ENCODE measurements at places on chromosomes 11 and 22.

DNA sequence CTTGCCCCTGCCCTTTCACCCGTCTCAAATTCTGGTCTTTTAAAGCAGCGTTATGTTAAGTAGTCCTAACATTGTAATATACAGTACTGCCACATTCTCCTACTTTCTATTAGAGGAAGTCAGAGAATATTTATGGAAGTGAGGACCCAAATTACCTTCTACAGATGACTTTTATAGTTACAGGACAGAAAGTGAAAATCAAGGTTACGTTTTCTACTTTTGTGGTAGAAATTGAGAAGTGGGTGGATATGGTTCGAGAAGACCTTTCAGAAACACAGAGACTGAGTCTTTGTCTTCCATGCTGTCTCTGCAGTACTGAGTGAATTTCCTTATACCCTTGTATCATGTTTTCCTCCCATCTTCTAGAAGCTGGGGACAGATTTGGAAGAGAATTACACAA is 17.1 kb downstream of the SC5D start:
- no peak for DNase-seq

DNA sequence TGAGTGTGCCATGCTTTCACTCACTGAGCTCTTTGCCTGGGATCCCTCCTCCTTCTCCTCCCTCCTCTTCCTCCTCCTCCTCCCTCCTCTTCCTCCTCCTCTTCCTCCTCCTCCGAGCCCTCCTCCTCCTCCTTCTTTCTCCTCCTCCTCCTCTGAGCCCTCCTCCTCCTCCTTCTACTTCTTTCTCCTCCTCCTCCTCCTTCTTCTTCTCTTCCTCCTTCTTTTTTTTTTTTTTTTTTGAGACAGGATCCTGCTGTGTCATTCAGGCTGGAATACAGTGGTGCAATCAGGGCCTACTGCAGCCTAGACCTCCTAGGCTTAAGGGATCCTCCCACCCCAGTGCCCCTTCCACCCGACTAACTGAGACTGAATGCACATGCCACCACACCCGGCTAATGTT is 62.3 kb downstream of the DEUP1 start:
- DNase-seq = no peak

DNA sequence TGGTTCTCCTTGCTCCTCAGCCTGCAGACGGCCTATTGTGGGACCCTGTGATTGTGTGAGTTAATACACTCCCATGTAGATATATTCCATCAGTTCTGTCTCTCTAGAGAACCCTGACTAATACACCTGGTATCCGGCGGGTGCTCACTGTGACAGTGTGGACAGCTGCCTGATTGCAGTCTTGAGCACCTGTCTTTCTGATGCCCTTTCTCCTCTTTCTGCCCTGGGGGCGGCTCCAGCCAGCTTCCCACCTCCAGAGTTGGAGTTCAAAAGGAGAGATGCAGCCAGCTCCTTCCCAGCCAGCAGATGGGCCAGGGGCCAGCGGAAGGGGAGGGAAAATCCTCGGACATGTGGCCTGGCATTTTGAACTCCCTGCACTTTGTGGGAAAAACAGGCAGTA is 15.0 kb downstream of the SMIM38 start:
- no peak for DNase-seq

- no peak for DNase-seq
Observed at GRCh38 chr11:133072378-133072777, 459.9 kb downstream of the OPCML start.

DNA sequence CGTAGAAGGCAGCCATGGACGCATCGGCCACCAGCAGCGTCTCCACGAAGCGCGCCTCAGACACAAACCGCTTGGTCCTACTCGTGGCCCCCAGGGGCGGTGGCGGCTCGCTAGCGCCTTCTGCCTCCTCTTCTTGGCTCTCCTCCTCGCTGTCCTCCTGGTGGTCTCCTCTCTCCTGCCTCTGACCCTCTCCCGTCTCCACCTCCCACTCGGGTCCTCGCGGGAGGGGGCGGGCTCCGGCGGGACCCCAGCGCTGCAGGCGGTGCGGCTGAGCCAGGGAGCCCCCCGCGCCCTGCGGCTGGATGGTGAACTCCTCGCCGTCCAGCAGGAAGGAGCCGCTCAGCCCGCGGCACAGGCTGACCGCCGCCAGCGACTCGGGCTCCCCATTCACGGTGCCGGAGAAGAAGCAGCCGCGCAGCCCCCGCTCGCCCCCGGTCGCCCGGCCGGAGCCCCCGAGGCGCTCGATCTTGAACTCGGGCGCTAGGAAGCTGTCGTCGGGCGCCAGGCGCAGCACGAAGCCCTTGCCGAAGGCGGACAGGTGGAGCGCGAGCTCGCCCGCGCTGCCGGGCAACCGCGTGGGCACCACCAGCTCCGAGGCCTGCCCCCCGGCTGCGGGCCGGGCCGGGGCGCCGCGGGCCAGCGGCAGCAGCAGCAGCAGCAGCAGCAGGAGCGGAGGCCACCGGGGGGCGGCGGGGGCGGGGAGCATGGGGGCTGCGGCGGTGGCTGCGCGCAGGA is 661 bp downstream of the ADAMTS8 start:
- no peak for DNase-seq

- peak; percentile 19 for DNase-seq
Observed at GRCh38 chr11:48078689-48079088, 98.3 kb downstream of the PTPRJ start.

DNA sequence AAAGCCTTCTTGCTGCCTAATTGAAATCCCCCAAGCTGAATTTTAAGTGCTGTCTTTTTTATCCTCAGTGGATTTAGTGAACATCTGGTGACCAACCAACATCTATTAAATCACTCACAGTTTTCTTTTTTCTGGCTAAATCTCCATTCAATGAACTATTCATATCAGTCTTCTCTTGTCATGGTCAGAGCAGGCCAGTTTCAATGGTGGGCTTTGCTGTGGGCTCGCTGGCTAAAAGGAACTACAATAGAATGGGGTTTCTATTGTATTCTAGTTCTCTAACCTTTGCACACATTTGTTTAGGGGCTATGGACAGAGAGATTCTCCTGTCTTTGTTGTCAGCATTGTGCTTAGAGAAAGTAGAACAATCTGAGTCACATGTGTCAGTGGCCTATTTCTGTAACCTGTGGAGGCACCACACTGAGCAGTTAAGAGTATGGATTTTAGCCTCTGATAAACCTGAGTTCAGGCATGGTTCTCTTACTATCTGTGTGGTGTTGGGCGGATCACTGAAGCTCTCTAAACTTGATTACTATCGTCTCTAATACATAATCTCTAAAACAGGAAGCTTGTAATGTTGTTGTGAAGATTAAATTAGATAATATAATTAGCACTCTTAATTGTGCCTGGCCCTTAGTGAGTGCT is 94.2 kb upstream of the CADM1 start:
- DNase-seq = no peak

DNA sequence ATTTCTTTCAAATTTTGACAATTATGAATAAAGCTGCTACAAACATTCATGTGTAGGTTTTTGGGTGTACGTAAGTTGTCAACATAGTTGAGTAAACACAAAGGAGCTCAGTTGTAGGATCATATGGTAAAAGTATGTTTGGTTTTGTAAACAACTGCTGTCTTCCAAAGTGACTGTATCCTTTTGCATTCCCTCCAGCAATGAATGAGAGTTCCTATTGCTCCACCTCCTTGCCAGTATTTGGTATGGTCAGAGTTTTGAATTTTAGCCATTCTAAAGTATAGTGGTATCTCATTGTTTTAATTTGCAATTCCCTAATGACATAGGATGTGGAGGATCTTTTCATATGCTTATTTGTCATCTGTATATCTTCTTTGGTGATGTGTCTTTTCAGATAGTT is 28.0 kb upstream of the PHOX2A start:
- no peak for DNase-seq

- peak; percentile 100 for DNase-seq
Observed at GRCh38 chr22:40636380-40637182, at the start of gene MRTFA. Gene MRTFA (minus strand): TSS chr22:40636719.

DNA sequence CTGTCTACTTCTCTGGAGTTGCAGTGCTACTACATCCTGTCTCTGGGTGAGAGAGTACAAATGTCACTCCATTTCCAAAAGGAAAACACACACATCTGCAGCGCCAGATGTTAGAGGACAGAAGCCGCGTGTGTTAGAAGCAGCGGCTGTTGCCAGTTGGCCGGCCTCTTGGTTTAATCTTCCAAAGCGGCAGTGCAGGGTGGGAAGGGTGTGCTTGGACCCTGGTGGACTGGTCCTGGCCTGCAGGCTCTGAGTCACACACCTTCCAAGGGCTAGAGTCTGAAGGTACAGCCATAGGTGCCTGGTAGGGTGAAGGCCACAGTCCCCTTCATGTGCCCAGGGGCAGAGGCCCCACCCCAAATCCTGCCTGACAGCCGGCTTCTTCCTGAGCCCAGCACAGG is 99.8 kb downstream of the CTTN start:
- no peak for DNase-seq

DNA sequence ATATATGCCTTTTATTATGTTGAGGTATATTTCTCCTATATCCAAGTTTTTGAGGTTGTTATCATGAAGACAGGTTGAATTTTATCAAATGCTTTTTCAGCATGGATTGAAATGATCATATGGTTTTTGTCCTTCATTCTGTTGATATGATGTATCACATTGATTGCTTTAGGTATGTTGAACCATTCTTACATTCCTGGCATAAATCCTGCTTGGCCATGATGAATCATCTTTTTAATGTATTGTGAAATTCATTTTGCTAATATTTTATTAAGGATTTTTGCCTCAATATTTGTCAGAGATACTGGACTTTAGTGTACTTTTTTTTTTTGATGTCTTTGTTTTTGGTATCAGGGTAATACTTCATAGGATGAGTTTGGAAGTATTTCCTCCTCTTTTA is 283.8 kb upstream of the C11orf87 start:
- DNase-seq = peak; percentile 11

GRCh38 chr11:16921019-16921418 is 93.2 kb downstream of the PLEKHA7 start:
- no peak for DNase-seq

- DNase-seq = no peak
Observed at GRCh38 chr11:66782726-66783125, 53.7 kb upstream of the SPTBN2 start.

DNA sequence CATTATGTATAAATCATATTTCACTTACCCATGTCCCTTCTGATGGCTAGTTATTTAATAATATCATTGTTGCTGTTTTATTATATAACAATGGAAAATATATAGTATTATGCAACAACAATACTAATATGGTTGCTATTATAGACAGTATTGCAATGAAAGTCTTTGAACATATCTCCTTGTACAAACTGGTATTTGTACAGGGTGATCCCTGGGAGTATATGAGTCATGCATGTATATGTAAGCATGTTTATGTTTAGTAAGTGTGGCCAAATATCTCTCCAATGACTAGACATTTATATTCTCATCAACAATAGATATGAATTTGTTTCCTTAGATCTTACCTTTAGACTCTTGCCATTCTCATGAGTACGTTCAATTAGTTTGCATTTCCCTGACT is 55.9 kb downstream of the KCNC1 start:
- peak; percentile 92 for DNase-seq

- no peak for DNase-seq
Observed at GRCh38 chr11:107017433-107018218, 650 bp downstream of the GUCY1A2 start.

DNA sequence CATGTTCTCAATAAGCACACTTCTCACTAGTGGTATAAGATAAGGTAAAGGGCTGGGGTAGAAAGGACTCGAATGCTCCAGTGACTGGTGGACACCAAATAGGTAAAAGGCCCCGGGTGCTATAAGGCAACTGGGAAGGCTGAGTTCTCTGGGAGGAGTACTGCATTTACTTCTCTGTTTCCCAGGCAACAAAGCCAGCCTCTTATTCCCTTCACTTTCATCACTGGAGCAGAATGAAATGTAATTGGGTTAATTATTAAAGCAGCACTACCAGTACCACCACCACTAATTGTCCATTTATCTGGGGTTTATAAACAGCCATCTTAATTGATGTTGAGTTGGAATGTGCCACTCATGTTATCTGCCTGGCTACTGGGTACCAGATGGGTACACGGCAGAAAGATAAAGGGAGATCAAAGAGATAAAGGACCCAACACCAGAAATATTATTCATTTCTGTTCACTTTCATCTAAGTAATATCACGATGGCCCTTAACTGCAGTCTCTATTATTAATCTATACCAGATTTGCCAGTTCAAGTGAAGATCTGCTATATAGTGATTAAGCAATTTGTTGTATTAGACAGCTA is 94.4 kb upstream of the CHRM4 start:
- no peak for DNase-seq

DNA sequence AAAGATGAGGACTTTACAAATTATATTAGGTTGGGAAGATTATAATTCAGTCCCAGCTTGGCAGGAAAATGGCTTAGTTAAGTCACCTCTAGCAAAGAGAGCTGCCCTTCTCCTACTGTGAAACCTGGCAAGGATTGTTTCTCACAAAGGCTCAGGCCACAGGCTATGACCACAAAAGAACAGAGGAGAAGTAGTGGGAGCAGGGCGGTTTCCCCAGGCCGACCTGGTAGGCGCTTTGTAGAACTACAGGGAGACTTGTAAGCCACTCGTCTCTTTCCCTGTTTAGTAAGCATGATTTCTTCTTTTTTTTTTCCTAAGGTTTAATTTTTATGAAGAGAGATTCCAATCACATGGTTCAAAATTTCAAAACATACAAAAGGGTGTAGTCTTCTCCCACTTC is 4.6 kb downstream of the SNAP29 start:
- DNase-seq = no peak

DNA sequence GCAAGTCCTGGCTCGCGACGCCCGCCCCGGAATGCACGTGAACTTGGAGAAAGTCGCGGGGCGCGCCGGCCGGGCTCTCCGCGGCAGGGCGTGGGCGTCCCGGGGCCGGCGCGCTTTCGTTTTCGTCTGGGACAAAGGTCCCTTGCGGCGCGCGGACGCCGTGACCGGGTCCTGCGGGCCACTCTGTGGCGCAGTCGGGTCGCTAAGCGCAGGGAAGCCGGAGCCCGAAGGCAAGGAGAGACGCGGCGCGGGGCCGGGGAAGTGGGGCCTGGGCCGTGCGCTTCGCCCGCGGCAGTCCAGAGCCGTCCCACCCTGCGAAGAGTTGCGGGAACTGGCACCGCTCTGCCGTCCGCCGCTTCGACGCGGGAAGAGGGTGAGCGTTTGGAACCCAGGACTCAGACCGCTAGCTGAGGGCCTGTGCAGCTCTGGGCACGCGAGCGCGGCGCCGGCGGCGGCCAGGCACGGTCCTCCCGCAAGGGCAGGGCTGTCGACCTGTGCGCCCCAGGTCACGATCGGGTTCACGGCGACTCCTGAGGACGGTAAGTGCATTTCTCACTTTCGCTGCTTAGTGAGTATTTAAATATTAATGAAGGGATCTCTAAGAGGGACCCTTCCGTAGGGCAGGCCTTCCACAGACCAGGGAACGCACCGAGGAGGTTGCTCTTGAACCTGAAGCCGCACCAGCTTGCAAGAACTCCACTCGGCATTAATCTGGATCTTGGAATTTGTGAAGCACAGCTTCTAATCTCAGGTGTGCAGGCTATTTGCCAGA is 78.0 kb upstream of the PPARA start:
- DNase-seq = peak; percentile 61

- DNase-seq = no peak
Observed at GRCh38 chr11:36330411-36330810, 34.3 kb downstream of the PRR5L start.
